GM10248 (cell line): ENCODE measurements at places on chromosomes 1 and 21.

DNA sequence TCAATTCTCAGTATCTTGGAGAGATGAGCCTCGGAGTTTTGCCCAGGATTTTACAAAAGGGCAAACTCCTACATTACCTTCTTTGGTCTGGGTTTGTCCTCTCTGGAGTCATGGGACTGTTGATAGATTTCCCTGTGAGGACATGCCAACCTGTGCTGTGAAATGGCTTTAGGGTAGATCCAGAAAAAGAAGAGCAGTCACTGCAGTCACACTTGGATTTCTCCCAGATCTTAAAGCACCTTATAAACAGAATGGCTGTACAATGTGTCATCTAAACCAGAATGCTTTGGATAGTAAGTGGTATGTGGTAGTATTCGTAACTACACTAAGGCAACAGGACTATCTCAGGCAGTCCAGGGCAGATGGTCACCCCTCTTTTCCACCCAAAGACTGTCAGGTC lies 1.9 kb upstream of the CSRP1 start:
- DNase-seq = no peak

GRCh38 chr1:183180634-183181056 lies 5.4 kb upstream of the LAMC2 start:
- peak; percentile 51 for DNase-seq

GRCh38 chr1:2628933-2629626 lies 3.7 kb downstream of the MMEL1 start:
- DNase-seq = no peak

GRCh38 chr1:101632548-101633272 lies 364.0 kb downstream of the OLFM3 start:
- no peak for DNase-seq

- no peak for DNase-seq
Measured at GRCh38 chr1:95096218-95096841, 20.8 kb upstream of the TLCD4 start.

- no peak for DNase-seq
Measured at GRCh38 chr1:112614460-112615065, 4.4 kb downstream of the ST7L start.

DNA sequence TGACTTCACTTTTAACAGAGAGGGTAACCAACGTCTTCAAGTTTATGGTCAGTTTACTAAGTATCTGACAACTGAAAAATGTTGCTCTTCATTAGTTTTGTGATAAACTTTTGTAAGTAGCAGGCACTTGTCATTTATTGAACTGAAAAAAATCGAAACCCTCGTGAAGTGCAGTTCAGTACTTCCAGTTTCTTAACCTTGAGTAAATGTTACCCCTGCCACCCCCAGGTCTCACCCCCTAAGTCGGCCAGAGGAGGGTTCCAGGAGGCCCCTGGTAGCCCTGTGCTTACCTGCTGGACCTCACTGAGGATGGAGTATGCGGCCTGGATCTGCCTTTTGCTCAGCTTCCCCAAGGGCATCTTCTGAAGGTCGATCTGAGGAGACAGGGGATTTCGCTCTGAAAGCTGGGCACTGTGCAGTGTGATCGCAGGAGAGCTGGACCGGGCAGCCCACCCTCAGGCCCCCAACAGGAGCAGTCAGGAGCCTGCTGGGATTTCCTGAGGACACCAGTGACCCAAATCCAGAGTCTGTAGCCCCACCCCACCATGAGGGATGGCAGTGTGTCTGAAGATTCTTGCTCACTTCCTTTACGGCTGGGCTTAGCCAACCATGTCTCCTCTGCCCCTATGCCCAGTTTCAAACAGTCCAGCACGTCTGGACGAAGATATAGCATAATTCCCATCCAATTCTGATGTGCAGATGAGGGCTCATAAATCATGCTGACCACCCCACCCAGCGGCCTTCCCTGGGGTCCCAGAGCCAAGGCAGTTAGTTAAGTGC lies 37.6 kb downstream of the PARP1 start:
- peak; percentile 48 for DNase-seq

GRCh38 chr1:88726697-88727096 lies 42.6 kb downstream of the PKN2 start:
- DNase-seq = no peak

- no peak for DNase-seq
Measured at GRCh38 chr1:177137814-177138213, 26.7 kb downstream of the ASTN1 start.

GRCh38 chr1:227928811-227929375 lies 18.8 kb downstream of the WNT9A start:
- no peak for DNase-seq

GRCh38 chr1:210731597-210731996 lies 402.4 kb downstream of the KCNH1 start:
- DNase-seq = no peak

DNA sequence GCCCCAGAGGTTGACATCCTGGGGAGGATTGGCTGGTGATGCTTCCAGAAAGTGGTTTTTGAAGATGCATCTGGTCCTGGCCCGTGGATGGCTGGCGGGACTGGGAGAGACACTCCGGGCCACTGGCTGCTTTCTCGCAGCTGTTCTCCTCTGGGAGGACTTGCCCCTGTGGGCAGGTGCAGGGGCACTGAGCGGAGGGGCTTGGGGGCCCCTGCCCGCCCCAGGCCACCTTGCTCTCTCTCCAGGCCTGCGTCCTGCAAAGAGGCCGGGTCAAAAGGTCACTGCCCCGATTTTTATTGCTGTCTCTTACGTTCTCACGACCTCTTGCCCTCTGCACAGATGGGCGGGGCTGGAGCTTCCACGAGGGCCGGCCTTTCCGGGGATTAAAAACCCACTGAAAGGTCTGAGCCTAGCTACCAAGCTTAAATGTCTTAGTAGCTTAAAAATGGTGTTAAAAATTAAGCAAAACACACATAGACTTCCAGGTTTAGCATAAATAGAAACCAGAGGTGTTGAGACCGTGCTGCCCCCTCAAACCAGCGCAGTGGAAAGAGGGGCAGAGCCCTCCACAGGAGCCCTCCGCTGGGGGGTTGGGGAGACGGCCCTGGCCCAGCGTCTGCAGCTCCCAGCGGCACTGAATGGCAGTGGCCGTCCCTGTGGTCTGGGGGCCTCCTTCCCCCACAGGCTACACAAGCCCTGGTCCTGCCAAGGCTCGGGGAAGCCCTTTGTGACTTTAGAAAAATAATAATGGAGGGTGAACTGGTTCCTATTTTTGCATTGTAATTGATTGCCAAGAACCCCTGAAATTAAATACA lies 43.9 kb downstream of the SKI start:
- no peak for DNase-seq

DNA sequence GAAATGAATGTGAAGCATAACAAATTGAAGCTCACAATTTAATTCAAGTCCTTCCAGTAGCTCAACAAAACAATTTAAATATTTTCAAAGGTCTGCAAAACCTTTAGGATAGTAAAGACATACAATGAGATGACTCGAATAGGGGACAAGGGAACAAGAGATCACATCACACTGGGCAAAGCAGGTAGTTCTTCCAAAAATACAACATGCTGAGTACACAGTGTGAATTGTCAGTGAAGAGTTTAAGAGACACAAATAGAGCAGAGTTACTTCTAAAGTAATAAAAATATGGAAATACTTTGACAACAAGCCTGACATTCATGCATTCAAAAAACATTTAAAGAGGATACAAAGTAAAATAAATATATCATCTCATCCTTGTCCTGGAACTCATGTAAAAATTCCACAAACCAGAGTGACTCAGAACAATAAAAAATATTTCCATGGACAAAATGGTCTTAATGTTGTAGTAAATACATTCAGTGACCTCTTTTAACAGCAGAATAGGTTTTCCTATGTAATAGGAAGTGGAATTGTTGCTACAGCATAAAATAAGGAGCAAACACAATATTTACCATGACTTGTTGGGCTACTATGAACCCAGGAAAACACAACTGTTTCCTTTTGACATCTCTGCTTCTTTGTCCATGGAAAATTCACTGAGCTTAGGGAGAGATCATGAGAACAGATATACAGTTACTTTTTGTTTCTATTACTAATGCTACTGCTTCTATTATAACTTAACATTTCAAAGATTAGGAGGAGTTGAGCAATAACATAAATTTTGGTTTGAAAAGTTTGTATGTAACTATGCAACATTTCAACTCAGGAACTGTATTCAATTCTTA lies 83.7 kb upstream of the BCL10 start:
- DNase-seq = no peak

- DNase-seq = no peak
Measured at GRCh38 chr1:16068356-16069270, 4.8 kb downstream of the FAM131C start.
